Mucosa of gallbladder (tissue), 1 donor: ENCODE measurements at places on chromosomes 16 and 17. TPM values are rescaled to one million over a fixed set of nuclear protein-coding genes. Genes with fewer than 3 reads are reported as not detected.

- no peak for DNase-seq
Observed at GRCh38 chr16:67672306-67672705, 5.7 kb downstream of the C16orf86 start.

DNA sequence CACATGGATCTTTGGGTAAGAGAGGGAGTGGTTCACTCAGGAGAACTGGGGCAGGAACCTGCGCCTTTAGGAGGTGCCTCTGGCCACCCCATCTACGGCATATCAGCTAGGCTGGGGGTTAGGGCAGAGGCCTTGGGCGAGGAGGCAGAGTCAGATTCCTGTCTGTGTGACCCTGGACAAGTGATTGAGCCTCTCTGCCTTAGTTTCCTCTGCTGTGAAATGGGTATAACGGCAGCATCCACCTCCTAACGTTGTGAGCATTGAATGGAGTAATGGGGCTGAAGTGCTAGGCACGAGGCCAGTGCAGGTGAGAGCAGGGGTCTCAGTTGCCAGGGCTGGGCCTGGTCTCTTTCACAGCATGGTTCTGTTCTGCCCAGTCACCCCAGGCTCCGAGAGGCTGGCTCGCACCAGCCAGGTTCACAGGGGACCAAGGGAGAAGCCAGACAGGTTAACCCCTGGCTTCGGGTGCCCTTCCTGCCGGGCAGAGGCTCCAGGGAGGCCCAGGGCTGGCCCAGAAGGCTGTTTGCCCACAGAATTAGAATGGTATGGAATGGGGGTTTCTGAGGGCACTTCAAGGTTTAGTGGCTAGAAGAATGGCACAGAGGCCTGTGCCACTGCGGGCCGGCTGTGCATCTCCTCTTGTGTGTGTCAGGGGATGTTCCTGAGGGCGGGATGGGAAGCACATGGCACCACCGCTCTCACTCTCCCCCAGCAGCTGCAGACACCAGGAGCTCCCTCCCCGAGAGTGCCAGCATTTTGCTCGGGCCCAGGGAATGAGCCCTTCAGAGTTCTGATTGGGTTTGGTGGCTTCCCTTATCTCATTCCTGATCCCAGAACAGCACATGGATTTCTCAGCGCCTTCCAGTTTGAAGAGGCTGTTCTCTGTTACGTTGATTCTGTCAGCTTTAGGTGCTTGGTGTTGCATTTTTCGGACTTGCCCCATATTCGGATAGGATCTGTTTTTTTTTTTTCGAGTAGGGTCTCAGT is 23.8 kb downstream of the UNC13D start:
- DNase-seq = no peak

GRCh38 chr17:66135219-66135618 is 56.7 kb downstream of the CEP112 start:
- DNase-seq = no peak

- no peak for DNase-seq
Observed at GRCh38 chr17:62619417-62620155, 7.9 kb upstream of the MRC2 start.

The MT1A gene
- total RNA-seq = 1.9 TPM

The EVPLL gene
- total RNA-seq = 0.14 TPM

The PRR15L gene
- total RNA-seq = 109 TPM

The NUPR1 gene
- total RNA-seq = 44.9 TPM

The HES7 gene
- total RNA-seq = 0.78 TPM

The CNTD1 gene
- 0.89 TPM for total RNA-seq

The KRT23 gene
- total RNA-seq = 7.0 TPM

The CCDC144A gene
- 5.8 TPM for total RNA-seq

The SCNN1B gene
- 2.2 TPM for total RNA-seq

DNA sequence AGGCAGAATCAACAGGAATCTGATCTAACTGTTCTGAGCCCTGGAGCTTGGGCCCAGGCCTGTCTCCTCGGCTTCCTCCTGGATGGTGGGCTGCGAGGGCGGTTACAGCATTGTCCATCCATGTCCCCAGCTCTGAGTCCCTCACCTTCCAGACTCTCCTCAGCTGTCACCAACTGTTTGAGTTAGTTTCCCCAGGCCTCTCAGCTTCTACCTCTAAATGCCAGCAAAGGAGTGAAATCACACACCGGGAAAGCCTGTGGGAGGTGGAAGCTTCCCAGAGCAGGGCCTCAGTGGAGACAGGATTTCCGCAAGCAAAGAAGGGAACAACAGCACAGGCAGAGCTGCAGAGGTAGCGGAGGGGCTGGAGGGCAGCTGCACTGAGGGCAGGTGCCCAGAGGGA is 9.4 kb upstream of the PRPSAP2 start:
- no peak for DNase-seq

DNA sequence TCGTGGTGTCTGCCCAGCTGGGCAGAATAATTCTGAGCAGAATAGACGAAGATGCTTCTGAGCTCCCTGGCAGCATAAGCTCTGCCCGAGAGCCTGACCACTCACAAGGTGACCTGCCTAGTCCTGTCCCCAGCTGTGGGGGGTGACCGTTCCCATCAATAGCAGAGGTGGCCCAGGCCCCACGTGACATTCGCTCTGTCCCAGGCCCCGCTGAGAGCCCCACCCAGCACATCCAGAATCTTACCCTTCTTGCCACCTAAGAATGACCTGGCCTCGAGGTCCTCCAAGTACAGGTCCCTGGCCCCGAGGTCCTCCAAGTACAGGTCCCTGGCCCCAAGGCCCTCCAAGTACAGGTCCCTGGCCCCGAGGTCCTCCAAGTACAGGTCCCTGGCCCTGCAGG is 695 bp upstream of the TMEM204 start:
- DNase-seq = no peak

DNA sequence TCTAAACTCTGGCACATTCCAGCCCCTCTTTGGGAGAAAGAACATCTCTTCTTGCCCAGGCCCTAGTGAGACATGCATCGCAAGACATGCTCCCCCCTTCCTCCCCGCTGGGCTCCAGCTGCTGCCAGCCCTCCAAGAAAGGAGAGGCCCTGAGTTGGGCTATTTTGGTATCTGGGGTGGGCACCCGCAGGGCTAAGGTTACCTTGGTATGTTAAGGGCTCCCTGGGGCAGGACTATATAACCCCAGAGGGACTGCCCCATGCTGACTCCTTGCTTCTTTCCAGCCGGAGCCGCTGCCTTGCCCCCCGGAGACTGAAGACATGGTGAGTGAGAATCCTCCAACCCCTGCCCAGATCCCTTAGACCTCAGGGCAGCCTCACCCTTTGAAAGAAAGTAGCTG is at the start of gene MYL11:
MYL11 (plus strand) TSS at position 265 of the 400 bp plus-strand sequence; CDS start at position 321, 56 bp downstream.
- DNase-seq = no peak

DNA sequence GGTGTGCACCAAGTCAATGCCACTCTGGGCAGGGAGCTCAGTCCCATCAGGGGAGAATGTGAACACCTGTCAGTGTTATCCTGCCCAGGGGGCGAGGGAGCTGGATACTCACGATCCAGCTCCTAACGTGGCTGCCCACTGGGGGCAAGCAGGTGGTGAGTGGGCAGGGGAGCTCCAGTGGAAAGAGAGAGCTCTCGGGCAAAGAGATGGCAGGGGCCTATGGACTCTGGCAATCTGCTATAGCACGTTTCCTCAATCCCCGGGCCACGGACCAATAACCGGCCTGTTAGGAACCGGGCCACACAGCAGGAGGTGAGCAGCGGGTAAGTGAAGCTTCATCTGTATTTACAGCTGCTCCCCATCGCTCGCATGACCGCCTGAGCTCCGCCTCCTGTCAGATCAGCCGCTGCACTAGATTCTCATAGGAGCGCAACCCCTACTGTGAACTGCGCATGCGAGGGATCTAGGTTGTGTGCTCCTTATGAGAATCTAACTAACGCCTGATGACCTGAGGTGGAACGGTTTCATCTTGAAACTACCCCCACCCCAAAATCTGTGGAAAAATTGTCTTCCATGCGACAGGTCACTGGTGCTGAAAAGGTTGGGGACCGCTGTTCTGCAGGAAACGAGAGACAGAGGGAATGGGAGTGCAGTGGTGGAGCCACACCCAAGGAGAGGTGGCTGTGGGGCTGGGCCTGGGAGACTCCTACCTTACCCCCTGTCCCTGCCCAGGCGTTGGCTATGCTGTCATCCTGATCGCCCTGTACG is 15.6 kb downstream of the SLC6A2 start:
- DNase-seq = no peak

GRCh38 chr16:80587071-80587470 is 46.3 kb downstream of the DYNLRB2 start:
- DNase-seq = no peak

The XAF1 gene
- total RNA-seq = 54.4 TPM

The CCDC78 gene
- 3.3 TPM for total RNA-seq

DNA sequence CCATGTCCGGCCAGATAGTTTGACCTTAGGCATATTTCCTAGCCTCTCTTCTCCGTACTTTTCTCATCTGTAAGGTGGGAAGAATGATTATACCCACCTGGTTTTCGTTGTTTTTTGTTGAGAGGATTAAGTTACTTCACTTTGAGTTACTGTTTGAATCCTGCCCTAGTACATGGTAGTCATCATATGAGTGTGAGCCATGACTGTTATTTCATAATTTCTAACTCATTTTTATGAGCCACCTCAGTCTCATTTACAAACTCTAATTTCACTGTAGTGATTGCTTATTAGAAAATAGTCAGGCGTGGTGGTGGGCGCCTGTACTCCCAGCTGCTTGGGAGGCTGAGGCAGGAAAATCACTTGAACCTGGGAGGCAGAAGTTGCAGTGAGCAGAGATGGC is 45.1 kb downstream of the YPEL2 start:
- DNase-seq = no peak

The NETO2 gene
- total RNA-seq = 16.3 TPM

- no peak for DNase-seq
Observed at GRCh38 chr16:6124136-6124535, 1026.5 kb upstream of the EEF2KMT start.

GRCh38 chr17:40351359-40352236 is 12.9 kb downstream of the GJD3 start:
- no peak for DNase-seq

The UMOD gene
- 0.60 TPM for total RNA-seq

The USP6 gene
- 0.09 TPM for total RNA-seq

The KRT33B gene
- not detected for total RNA-seq

- DNase-seq = no peak
Observed at GRCh38 chr17:39533891-39534290, 72.6 kb downstream of the CDK12 start.

DNA sequence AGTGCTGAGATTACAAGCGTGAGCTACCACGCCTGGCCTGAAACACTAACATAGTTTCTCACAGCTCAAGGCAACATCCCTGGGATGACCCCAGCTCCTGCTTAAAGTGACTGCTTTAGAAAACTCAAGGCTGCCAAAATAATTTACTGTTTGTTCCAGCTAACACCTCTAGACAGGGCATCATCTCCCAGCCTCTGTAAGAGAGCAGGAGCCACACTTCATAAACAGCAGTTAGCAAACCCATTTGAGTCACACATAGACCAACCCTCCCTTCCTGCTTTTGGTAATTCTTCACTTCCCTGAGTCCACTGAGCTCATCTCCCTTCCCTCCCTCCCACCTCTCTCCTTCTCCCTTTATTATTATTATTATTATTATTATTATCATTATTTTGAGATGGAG is 201.3 kb downstream of the XYLT1 start:
- no peak for DNase-seq

DNA sequence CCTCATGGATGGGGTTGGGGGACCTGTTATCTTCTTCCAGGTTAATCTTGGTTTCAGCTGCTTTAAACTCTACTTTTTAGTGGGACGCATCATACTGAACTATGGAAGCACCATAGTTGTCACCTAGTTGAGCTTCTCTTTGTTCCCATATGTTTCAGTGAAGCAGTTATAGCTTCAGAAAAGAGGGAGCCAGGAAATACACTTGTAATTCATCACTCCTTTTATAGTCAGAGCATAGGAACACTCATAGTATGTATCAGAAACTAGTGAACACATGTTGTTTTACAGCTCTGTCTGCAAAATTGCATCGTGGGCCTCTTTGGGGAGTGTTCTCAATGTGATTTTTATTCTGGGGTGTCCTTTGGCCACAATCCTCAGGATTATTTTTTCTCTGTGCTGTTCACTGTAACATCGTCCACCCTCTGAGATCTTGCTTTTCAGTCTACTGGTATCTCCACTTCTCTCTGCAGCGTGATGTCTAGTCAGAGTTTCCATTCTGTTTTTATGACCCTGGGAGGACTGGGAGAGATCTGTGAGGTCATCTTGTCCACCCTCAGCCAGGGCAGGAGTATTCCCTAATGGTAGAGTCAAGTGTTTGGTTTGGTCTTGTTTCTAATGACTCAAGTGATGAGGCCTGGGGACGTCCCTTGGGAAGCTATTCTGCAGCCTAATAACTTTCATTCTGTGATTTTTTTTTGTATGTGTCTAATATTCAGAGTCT is 585.4 kb downstream of the WWOX start:
- no peak for DNase-seq

GRCh38 chr16:17364319-17365210 is 106.2 kb downstream of the XYLT1 start:
- DNase-seq = no peak

The SLC13A2 gene
- total RNA-seq = 55.0 TPM

The TRAF7 gene
- total RNA-seq = 100 TPM

The KCNJ18 gene
- total RNA-seq = not detected

DNA sequence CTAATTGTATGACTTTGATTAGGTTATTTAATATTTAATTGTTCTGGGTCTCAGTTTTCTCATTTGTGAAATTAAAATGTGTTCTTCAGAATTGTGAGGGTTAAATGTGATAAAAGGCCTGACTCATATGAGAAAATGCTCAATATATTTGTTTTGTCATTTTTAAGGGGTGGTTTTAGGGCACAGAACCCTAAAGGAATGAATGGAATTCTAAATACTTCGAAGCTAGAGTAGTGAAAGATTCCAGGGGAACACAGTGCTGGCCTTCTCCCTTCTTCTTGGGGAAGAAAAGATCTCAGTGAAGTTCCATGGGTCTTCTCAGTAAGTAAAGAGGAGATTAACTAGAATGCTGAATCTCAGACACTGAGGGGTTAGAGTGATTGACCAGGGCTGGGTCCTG is 3.9 kb upstream of the SMPD3 start:
- no peak for DNase-seq

The SEPTIN12 gene
- total RNA-seq = not detected
